ENCODE measurements at places on chromosomes 16 and 17.

- no peak for DNase-seq
Observed at GRCh38 chr17:77058016-77058415, 82.8 kb upstream of the SEC14L1 start.

DNA sequence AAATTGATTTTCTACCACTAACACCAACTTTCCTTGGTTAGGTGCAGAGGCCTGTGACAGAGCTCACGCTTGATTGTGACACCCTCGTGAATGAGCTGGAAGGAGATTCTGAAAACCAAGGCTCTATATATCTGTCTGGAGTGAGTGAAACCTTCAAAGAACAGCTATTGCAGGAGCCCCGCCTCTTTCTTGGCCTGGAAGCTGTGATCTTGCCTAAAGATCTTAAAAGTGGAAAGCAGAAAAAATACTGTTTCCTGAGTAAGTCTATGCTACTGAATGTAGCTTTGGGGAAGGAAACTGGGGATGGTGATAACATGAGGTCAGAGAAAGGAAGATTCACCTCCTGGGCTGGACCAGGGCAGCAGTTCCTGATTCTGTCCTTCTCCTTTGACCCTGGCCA lies 38.3 kb downstream of the REXO5 start:
- DNase-seq, result no peak

DNA sequence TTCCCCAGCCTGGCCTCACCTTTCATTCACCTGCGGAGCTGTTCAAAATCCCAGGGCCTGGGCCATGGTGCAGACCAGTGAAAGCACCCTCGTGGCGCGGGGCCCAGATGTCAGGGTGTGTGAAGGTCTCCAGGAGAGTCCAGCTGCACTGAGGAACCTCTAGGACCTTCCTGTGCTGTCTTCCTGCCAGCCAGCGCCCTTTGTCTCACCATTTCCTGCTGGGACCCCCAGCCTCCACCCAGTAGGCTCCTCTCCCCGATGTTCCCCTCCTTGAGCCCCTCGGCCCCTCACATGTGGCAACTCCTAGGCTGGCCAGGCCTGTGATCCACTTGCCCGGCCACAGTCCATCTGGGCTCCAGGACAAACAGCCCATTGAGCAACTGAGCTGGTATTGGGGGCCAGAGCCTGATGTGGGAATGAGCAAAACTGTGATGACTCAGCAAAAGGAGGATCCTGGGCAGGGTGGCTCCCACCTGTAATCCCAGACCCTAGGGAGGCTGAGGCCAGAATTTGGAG lies 677 bp downstream of the SULT1A2 start:
- no peak for DNase-seq

DNA sequence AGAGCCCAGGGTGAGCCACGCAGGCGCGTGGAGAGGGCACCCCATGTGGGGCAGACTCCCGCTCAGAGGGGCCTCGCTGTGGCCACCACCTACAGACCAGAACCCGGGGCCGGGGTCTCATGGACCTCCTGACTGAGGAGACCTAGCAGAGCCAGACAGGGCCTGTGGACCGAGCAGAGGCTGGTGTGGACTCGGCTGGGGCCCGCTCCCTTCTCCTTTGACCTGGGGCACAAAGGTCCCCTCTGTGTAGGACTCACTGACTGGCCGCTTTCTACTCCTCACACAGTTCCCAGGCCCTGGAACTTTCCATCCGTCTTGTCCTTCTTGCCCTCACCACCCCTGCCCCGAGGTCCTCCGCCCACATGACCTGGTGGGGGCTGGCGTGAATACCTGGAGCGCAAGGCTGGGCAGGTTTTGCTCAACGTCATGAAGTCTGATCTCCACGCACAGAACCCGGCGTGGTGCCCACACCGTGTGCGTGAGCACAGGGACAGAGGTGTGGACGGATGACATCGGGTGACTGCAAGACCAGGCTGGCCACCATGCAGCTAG lies 44.7 kb upstream of the ACSF3 start:
- no peak for DNase-seq

GRCh38 chr16:76243620-76244019 lies 33.6 kb upstream of the CNTNAP4 start:
- DNase-seq, result no peak

Measured in NCI-H1436 treated with DMSO at 0.1 percent for 48 hours (cell line).